ENCODE measurements at places on chromosomes 5 and 9. TPM values are rescaled to one million over a fixed set of nuclear protein-coding genes. Genes with fewer than 3 reads are reported as not detected.

Gene HNRNPA0
- total RNA-seq: 52.1 TPM

Gene PCDHB16
- total RNA-seq: not detected

Gene FOXD4L4
- total RNA-seq: 0.13 TPM

Gene GABRA6
- not detected for total RNA-seq

Gene C5orf24
- total RNA-seq: 18.9 TPM

Gene PCDHA1
- 0.48 TPM for total RNA-seq

Gene TBC1D2
- 12.4 TPM for total RNA-seq

Gene SLCO6A1
- not detected for total RNA-seq

Gene CTSL
- 743 TPM for total RNA-seq

Gene CKMT2
- total RNA-seq: not detected

Gene TAF11L10
- not detected for total RNA-seq

Gene AIF1L
- 1.4 TPM for total RNA-seq

Gene SLC6A18
- not detected for total RNA-seq

All from A549 treated with ZK216348 at 1 μM for 4 hours (cell line).